ENCODE measurements at places on chromosomes 7 and 10.

GRCh38 chr10:44467090-44467489, 82.2 kb upstream of the CXCL12 start:
- no peak for DNase-seq

DNA sequence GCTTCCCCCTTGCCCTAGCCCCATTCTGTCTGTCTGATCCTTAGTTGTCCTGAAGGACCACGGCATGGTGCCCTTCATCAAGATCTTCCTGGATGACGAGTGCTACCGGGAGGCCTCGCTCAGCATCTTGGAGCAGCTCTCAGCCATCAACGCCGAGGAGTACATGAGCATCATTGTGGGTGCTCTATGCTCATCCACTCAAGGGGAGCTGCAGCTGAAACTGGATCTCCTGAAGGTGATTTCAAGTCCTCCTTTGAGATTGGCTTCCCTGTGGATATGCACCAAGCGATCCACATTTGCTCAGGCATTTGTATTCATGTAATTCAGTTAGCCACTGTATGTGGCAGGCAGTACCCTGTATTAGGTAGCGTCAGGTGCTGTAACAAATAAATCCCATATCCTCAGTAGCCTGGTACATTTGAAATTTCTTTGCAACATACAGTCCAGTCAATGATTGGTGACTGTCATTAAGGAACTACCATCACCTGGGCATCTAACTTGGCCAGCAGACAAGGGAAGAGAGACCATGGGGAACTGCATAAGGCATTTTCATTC, 51.2 kb downstream of the WDFY4 start:
- no peak for DNase-seq

GRCh38 chr10:77034795-77035194, 602.8 kb downstream of the KCNMA1 start:
- DNase-seq: no peak

GRCh38 chr7:102284891-102285539, 1.7 kb upstream of the SH2B2 start:
- DNase-seq: peak; percentile 20

GRCh38 chr10:87935290-87936141, 72.1 kb downstream of the PTEN start:
- DNase-seq: no peak

DNA sequence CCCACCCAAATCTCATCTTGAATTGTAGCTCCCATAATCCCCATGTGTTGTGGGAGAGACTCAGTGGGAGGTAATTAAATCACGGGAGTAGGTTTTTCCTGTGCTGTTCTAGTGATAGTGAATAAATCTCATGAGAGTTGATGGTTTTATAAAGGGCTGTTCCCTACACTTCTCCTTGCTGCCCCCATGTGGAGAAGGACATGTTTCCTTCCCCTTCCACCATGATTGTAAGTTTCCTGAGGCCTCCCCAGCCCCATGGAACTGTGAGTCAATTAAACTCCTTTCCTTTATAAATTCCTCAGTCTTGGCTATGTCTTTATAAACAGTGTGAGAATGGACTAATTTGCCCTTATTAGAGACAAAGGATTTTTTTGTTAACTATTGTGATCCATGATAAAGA, 48.5 kb upstream of the MKX start:
- DNase-seq: no peak

DNA sequence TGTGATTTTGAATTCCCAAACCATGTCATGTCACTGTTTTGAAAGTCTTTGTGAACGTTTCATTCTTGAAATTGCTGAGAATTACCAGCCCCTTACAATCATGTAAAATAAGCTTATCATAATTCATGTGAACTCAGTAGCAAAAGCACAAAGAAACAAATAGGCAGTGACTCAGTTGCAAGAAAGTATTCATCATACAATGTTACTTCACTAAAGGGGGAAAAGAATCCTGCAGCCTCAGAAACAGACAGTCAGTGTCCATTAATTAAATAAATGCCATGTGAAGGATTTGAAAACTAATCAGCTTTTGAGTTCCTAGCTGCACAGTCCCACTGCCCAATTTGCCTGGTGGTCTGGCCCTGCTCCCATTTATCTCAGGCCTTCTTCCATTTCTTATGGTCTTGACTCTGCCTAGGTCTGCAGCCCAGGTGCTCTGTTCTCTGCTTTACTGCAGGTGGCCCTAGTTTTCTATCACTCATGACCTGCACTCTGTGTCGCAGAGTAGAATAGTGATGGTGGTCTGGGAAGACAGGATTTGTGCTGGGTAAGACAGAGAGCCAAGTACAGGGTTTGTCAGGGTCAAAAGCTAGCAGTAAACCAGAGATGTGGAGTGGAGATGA, 99.7 kb downstream of the PLCE1 start:
- DNase-seq: no peak

DNA sequence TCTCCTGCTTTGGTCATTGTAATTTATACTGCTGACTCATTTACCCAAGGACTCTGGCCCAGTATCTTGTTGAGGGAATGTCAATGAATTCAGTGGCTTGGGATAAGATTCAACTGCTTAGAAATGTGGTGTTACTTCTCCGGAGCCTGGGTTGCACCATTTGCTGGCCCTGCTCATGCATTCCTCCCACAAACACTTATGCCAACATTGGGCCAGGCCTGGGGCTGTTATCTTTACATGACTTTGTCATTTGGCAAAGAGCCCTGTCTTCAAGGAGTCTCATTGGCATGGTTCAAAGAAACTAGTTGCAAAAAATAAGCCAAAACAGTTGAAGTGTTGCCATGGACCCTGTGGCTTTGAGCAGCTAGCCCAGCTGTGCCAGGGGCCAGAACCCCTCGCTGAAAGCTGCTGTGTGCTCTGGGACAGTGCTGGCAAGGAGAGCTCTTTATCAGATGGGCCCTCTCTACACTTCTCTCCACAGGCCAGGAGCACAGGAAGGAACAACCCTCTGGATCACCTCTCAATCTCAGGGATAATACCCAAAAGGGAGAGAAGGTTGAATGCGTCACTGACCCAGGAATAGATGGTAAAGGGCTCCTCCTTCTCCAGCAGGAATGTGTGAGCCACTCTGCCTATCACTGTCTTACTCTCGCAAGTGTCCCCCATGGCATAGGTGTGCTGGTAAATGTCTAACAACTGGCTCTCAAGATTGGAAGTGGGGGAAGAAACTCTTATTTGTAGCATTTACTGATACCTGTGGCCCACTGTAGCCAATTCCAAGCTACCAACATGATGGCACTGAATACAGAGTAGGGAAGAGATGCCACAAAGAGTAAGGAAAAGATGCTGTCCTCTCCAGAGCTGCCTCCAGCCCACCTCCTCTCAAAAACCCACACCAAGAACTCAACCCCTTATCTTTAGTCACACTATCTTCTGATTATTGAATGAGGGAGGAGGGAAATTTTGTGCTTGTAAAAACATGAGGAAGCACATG, 23.5 kb upstream of the PDE1C start:
- DNase-seq: no peak

DNA sequence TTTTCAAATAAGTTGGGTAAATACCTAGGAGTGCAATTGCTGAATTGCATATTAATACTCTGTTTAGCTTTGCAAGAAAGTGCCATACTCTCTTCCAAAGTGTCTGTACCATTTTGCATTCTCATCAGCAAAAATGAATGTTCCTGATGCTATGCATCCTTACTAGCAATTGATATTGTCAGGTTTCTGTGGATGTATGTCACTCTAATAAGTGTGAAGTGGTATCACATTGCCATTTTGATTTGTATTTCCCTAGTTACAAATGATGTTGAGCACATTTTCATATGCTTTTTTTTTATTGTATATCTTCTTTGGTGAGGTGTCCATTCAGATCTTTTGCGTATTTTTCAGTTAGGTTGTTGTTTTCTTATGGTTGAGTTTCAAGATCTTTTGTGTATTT, 230.4 kb upstream of the MAGI2 start:
- DNase-seq: no peak

- no peak for DNase-seq
Measured at GRCh38 chr10:33277135-33277536, 57.3 kb downstream of the NRP1 start.

DNA sequence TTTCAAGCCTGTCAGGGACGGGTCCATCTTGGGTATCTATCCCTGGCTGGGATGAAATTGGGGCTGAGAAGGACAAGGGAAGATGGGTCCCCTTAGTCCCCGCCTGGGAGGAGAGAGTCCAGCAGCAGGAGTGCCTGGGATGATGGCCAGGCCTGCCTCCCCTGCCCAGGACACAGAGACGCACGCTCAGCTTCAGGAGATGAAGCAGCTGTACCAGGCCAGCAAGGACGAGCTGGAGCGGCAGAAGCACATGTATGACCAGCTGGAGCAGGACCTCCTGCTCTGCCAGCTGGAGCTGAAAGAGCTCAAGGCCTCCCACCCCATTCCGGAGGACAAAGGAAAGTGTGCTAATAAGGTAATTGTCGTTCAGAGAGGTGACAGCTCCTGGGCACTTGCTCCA, 15.4 kb downstream of the CCDC136 start:
- no peak for DNase-seq

DNA sequence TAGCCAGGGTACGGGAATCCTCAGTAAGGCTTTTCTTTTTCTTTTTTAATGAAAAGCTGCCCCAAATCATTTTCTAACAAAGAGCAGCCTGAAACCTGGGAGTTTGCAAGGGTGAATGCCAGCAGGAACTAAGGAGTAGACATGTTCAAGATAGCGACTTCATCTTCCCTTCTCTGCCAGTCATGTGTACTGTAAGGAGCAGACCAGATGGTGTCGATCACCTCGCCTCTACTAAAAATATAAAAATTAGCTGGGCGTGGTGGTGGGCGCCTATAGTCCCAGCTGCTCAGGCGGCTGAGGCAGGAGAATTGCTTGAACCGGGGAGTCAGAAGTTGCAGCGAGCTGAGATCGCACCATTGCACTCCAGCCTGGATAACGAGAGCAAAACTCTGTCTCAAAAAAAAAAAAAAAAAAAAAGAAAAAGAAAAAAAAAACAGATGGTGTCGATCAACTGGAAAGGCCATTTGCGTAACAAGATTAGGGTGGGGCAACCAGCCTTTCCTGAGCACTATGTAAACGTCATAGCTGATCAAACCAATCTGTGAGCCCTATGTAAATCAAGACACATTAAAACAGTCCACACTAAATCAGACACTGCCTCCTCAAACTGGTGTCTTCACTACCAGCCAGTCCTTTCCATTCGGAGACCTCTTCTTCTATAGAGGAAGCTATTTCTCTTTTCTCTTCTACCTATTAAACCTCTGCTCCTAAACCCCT, 33.8 kb downstream of the NOLC1 start:
- DNase-seq: no peak

DNA sequence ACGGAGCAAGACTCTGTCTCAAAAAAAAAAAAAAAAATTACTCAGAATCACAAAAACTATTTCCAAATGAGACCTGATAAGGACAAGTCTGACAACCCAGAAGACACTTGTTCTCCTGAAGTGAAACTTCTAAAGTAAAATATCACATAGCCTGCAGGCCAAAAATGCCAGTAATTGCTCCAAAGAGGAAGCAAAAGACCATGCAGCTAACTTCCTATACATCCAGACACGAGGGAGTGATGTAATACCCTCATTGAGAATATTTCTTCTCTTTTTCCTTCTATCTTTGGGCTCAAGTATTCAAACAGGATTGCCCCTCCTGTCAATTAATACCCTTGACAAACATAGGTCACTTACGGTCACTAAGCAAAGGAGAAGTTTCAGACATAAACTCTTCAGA, 31.2 kb downstream of the ARMH3 start:
- DNase-seq: no peak

DNA sequence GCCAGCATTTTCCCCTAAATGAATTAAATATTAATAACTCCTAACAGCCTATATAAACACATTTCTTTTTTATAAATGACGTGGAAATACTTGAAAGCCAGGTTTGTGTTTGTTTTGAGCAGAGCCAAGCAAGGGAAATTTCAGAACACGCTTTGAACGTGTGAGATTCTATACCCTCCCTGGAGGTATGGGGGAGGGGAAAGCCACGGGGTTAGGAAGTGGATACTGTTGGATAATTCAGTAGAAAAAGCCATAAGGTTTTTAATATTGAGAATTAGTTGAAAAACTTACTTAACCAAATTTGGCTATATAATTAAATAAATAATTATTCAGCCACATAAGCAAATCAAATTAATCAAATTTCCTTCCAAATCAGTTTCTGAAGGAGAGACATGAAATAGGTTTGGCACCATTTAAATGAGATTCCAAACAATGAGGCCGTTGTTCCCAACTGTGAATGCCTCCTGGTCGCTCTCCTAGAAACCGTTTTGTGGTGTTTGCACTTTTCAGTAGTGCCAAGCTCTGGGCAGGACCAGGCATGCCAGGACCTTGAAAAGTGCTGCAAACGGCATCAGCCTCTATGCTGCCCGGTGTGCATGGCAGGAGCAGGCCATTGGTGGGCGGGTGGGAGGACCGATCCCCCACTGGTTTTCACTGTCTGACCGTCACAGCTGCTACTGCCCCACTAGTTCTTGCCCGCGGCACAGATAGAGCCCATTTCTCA, 88.1 kb downstream of the SEPTIN14 start:
- no peak for DNase-seq

- DNase-seq: no peak
Measured at GRCh38 chr7:31466036-31466435, 47.9 kb upstream of the ITPRID1 start.

- DNase-seq: no peak
Measured at GRCh38 chr10:132929953-132930548, 12.3 kb downstream of the CFAP46 start.

GRCh38 chr10:117563780-117564179, 21.2 kb downstream of the EMX2 start:
- no peak for DNase-seq

DNA sequence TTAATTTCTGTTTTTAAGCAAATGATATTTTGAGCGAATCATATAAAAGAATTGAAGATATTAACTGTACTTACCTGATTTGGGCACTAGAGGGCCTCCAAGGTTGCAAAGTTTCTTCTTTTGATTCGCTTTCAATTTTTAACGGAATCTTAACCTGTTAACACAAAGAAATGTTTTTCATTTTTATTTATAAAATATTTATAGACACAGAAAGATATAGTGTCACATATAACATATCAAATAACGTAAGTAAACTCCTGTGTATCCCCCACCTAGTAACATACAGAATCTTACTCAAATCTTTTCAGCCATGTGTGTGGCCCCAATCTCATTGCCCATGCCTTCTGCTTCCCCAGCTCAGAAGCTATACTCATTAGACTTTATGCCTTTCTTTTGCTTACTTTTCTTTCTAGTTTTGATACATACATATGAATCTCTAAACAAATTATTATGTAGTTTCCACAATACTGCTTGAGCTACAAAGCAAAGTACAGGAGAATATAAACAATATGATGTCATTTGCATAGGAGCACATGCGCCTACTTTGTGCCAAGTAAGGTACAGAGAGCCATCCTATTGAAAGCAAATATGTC, 49.5 kb upstream of the ZPBP start:
- peak; percentile 70 for DNase-seq

GRCh38 chr7:148503900-148504487, 86.6 kb upstream of the C7orf33 start:
- peak; percentile 61 for DNase-seq

- no peak for DNase-seq
Measured at GRCh38 chr10:112775892-112776674, 174.0 kb upstream of the TCF7L2 start.

GRCh38 chr7:151875942-151876898, 695 bp downstream of the PRKAG2 start:
- peak; percentile 66 for DNase-seq
